Naive thymus-derived CD4-positive, alpha-beta T cell (primary cell): ENCODE measurements at places on chromosomes 16 and 17. TPM values are rescaled to one million over a fixed set of nuclear protein-coding genes. Genes with fewer than 3 reads are reported as not detected.

The FAM234A gene
- 25.4 and 30.4 TPM in 2 replicates for total RNA-seq

- no peak for DNase-seq
These were observed 193.8 kb upstream of the SHISA6 start for GRCh38 chr17:11047228-11047627.

- DNase-seq = no peak
These were observed 73.3 kb downstream of the ENGASE start for GRCh38 chr17:79147746-79148506.

The ACOX1 gene
- 33.5 TPM for total RNA-seq

The MATCAP1 gene
- total RNA-seq = 4.9 TPM

The MCRIP2 gene
- total RNA-seq = 24.4 TPM

The STX1B gene
- 4.6 TPM for total RNA-seq

The EVI2B gene
- total RNA-seq = 57.8 and 70.5 TPM in 2 replicates

GRCh38 chr16:70684146-70685060 is 1.4 kb downstream of the MTSS2 start:
- no peak for DNase-seq

The TP53TG3C gene
- total RNA-seq = not detected

DNA sequence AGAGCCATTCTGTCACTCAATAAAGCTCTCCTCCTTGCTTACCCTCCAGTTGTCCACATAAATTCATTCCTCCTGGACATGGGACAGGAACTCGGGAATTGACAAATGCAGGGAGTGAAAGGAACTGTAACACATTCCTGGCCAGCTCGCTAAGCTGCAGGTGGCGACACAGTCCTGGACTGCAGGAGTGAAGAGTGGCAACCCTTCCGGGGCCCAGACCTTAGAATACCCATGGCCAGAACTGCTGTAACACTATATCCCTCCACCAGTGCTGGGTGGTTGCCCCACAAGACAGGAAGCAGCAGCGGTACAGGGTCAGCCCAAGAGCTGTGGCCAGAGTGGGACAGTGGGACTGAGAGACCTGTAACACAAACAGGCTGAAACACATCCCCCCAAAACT is 30.3 kb upstream of the KIF2B start:
- DNase-seq = no peak

GRCh38 chr17:36682773-36683172 is 81.4 kb downstream of the MRM1 start:
- DNase-seq = no peak

DNA sequence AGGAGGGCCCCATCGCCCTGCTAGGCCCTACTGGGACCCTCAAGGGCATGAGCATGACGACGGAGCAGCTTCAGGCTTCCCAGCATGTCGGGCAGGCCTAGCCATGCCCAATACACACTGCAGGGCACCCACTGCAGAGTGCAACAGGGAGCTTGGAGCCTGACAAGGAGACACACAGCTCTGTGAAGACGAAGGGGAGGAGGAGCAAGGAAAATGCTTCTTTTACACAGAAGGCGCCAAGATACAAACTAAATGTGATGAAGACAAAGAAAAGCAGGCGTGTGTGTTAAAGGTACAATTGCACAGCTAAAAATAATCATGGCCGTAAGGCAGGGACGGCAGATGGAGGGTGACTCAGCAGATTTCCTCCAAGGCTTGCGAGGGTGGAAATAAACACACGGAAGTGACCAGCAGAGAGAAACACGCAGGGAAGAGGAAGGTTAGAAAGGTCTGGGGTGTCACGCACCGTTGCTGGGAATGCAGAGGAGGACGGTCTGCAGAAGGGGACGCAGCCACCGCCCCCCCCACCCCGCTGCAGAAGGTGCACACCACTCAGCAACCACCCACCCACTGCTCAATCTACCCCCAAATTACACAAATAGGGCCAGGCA is 108.5 kb downstream of the ZNF778 start:
- DNase-seq = no peak

DNA sequence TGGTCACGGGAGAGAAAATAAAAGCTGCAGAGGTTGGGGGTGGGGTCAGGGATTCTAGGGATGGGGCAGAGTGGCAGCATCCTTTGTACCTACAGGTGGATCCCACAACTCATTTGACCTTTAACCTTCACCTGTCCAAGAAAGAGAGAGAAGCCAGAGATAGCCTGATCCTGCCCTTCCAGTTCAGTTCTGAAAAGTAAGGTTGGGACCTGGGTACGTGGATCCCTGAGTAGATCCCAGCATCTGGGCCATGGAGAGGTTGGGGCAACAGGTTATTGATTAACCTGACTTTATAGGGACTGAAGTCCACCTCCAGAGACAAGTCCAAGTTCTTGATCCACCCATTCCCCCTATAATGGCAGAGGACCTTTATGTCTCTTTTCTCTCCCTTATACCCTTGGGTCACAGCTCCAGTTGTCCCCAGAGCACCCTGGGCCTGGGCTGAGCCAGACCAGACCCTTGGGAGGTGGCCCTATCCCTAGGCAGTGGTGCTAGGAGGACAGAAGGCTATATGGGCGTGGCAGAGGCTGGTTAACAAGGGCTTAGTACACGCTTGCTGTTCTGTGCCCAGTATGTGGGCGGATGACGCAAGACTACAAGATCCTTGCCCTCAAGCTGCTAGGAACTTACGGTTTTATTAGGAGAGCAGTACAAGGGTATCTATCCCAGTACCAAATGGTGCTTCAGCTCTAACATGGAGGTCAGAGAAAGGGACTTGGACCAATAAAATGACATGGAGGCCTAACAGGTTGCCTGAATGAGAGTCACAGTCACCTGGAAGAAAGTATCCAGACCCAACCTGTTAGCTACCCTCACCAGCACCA is 3.3 kb downstream of the CLDN7 start:
- DNase-seq = no peak

- DNase-seq = no peak
These were observed 62.2 kb upstream of the ADORA2B start for GRCh38 chr17:15882777-15883176.

The MT2A gene
- 40.7 TPM for total RNA-seq

DNA sequence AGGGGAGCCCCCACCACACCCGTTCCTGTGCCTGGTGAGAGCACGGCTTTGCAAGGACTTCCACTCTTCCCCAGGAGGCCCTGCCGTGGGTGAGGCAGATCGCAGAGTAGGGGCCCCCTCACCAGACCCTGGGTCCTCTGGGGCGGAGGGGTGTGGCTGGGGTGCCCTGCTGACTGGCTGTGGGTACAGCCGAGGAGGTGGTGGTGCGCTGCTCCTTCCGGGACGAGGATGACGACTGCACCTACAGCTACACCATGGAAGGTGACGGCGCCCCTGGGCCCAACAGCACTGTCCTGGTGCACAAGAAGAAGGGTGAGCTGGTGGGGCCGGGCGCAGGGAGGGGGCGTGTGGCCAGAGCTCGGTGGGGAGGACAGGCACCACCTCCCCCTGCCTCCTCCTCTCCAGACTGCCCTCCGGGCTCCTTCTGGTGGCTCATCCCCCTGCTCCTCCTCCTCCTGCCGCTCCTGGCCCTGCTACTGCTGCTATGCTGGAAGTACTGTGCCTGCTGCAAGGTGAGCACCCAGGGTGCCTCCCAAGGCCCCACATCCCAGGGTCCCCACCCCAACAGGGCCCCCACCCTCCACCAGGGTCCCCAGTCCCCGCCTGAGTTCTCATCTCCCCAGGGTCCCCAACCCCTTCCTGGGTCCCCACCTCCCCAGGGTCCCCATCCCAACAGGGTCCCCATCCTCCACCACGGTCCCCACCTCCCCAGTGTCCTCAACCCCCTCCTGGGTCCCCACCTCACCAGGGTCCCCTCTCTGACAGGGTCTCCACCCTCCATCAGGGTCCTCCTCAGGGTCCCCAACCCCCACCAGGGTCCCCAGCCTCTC is 16.1 kb downstream of the ITGB4 start:
- no peak for DNase-seq

- no peak for DNase-seq
These were observed 28.2 kb upstream of the KPNB1 start for GRCh38 chr17:47621293-47622179.

GRCh38 chr17:56808503-56808902 is 25.2 kb downstream of the C17orf67 start:
- no peak for DNase-seq

The TPPP3 gene
- not detected for total RNA-seq

DNA sequence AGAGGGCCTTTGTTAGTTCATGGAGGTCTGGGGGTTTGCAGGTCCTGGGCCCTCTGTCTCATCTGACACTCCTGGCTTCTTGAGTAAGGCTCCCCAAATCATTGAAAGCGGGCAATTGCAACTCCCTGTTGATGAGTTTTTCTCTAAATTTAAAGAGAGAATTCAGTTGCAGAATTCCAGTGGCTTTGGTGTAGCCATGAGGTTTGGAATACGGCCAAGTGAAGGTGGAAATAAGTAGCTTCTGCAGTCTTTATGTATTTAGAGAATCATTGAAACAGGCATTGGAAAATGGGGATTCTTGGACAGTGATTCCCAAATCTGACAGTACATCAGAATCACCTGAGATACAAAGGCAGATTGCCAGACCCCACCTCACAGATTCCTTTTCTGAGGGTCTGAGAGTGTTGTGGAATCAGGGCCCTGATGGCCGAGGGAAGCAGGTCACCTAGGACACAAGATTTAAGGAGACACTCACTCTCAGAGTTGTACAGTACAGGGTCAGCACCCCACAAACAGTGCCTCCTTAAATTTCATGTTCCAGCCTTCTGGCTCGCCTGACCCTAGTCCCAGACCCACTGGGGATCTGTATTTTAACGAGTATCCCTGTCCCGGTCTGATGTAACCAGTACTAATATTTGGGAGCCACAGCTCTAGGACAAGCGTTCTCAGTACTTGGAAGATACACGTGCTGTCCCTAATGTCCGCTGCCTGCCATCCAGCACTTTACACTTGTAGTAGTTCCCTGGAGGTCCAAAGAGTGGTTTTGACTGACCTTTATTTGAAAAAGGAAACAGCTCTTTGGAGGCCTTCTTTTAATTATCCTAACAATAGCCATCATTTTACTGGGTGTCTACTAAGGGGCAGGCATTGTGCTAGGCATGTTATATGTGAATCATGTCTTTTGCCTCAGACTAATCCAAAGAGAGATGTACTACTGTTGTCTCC is 37.8 kb downstream of the YPEL2 start:
- DNase-seq = no peak

The HEATR3 gene
- total RNA-seq = 27.5 and 34.4 TPM in 2 replicates

The KCNH4 gene
- total RNA-seq = 0.16 TPM

DNA sequence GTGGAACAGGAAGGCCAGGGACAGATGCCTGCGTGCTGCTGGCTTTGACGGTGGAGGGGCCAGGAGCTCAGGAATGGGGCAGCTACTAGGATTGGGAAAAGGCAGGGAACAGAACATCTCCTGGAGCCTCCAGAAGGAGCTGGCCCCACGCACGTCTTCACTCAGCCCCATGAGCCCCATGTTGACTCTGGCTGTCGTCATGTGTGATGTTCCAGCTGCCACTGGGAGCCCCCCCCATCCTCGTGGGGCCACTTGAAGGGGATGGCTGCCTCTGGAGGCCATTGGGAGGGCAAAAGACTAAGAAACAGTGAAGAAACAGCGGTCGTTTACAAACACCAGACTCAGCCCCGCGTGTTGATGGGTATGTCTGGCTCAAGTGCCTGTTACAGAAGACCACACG is 18.5 kb upstream of the APRT start:
- DNase-seq = no peak
